ENCODE measurements at places on chromosomes 2 and 18. TPM values are rescaled to one million over a fixed set of nuclear protein-coding genes. Genes with fewer than 3 reads are reported as not detected.

DNA sequence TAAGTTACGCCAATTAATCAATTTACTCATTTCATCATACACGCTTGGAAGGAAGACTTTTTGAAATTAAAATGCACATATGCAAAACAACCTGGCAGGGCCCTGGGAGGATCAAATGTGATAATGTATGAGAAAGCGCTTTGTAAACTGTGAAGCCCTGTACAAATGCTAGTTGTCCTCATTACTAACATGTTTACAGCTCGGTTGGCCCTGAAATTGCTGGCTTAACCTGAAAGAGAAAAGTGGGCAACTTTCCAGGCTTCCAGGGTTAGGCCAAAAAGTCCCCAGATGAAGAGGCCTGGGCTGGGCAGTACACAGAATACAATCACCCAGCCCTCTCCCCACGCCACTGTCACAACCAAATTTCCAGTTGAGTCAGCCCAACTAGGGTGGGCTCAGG, 60.2 kb downstream of the DNMT3A start:
- H3K36me3 ChIP-seq: peaks cover 47% of the 10 kb centered on the region
- H3K4me3 ChIP-seq: no peak overlapping the region
- no peak overlapping the region for H3K27ac ChIP-seq
- no peak for DNase-seq
- H3K4me1 ChIP-seq: peaks cover 58% of the 10 kb centered on the region
- no peaks in the 10 kb centered on the region for H3K27me3 ChIP-seq

- H3K27ac ChIP-seq: no peak overlapping the region
- H3K4me3 ChIP-seq: no peak overlapping the region
- DNase-seq: no peak
- H3K27me3 ChIP-seq: peaks cover 21% of the 10 kb centered on the region
- no peaks in the 10 kb centered on the region for H3K4me1 ChIP-seq
These were observed 147.5 kb upstream of the BCL2L11 start for GRCh38 chr2:110973262-110973661.

- peaks cover 22% of the 10 kb centered on the region for H3K36me3 ChIP-seq
- H3K4me3 ChIP-seq: no peak overlapping the region
- H3K27ac ChIP-seq: no peak overlapping the region
- H3K27me3 ChIP-seq: no peaks in the 10 kb centered on the region
- DNase-seq: no peak
These were observed 66.8 kb downstream of the TET3 start for GRCh38 chr2:74051504-74051903.

GRCh38 chr2:157923598-157924217, 47.6 kb upstream of the ACVR1 start:
- H3K36me3 ChIP-seq: no peaks in the 10 kb centered on the region
- no peak overlapping the region for H3K4me3 ChIP-seq
- DNase-seq: no peak
- peaks cover 8% of the 10 kb centered on the region for H3K4me1 ChIP-seq
- no peak overlapping the region for H3K27ac ChIP-seq

DNA sequence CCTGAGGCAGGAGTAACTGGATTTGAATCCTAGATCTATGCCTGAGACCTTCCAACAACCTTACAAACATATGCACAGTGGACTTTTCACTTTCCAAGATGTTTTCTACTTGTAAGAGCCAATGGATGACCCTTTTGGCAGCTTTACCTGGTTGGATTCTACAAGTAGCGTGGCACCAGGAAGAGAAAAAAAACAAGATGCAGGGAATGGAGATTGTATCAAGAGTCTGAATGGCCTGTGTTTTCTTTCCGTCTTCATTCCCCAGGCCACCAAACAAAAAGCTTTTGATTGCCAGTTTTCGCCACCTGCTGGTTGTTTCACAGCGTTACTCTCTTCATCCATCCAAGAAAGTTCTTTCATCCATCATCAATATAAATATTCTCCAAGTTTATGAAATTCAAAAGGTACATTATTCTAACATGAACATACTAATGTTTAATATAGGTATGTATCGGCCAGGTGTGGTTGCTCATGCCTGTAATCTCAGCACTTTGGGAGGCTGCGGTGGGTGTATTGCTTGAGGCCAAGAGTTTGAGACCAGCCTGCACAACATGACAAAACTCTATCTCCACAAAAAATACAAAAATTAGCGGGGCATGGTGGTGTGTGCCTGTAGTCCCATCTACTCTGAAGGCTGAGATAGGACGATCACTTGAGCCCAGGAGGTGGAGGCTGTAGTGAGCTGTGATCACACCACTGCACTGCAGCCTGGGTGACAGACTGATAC, 3.5 kb upstream of the BCL2 start:
- peak; percentile 73 for DNase-seq
- H3K36me3 ChIP-seq: peaks cover 11% of the 10 kb centered on the region
- no peak overlapping the region for H3K4me3 ChIP-seq
- H3K27me3 ChIP-seq: no peaks in the 10 kb centered on the region
- peaks cover 17% of the 10 kb centered on the region for H3K4me1 ChIP-seq

DNA sequence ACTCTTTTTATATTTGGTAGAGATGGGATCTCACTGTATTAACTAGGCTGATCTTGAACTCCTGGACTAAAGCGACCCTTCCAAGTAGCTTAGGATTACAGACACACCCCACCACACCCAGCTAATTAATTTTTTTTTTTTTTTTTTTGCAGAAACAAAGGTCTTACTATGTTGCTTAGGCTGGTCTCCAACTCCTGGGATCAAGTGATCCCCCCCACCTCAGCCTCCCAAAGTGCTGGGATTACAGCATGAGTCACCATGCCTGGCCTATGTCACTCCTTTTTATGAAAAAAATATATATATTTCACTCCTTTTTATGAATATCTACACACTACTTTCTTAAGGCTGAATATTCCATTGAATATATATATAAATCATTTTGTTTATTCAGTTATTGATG, 162.8 kb downstream of the MGAT5 start:
- no peak for DNase-seq
- H3K4me1 ChIP-seq: peaks cover 3% of the 10 kb centered on the region
- no peak overlapping the region for H3K4me3 ChIP-seq
- H3K27ac ChIP-seq: no peak overlapping the region

DNA sequence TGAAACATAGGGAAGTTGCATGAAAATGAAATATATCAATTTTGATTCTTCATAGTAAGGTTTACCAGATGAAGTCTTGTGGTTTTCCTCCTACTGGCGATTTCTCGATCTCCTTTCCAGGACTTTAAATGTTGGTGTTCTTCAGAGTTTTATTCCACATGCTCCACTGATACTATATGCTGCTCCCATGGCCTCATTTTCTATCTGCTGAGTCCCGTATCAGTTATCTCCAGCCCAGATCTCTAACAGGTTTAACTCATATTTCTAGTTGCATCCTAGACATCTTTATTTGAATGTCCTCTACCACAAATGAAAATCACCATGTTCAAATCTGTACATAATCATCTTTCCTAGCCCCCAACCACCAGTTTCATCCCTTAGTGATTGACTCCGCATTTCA, 71.8 kb downstream of the COX7A2L start:
- H3K4me1 ChIP-seq: peaks cover 37% of the 10 kb centered on the region
- H3K27ac ChIP-seq: peak overlapping the region; percentile 37
- peaks cover 44% of the 10 kb centered on the region for H3K36me3 ChIP-seq
- H3K27me3 ChIP-seq: no peaks in the 10 kb centered on the region
- no peak for DNase-seq

GRCh38 chr2:231940795-231941194, 14.6 kb upstream of the NPPC start:
- H3K4me3 ChIP-seq: no peak overlapping the region
- DNase-seq: no peak
- peaks cover 5% of the 10 kb centered on the region for H3K4me1 ChIP-seq
- H3K27ac ChIP-seq: no peak overlapping the region
- H3K27me3 ChIP-seq: peaks cover 1% of the 10 kb centered on the region
- no peaks in the 10 kb centered on the region for H3K36me3 ChIP-seq

KYNU gene
- total RNA-seq: not detected

CHRNG gene
- not detected for total RNA-seq

CFAP210 gene
- total RNA-seq: not detected
